ENCODE measurements at places on chromosomes 11 and 22.

- no peak for DNase-seq
These were observed 8.6 kb downstream of the TTLL1 start for GRCh38 chr22:43080616-43081015.

DNA sequence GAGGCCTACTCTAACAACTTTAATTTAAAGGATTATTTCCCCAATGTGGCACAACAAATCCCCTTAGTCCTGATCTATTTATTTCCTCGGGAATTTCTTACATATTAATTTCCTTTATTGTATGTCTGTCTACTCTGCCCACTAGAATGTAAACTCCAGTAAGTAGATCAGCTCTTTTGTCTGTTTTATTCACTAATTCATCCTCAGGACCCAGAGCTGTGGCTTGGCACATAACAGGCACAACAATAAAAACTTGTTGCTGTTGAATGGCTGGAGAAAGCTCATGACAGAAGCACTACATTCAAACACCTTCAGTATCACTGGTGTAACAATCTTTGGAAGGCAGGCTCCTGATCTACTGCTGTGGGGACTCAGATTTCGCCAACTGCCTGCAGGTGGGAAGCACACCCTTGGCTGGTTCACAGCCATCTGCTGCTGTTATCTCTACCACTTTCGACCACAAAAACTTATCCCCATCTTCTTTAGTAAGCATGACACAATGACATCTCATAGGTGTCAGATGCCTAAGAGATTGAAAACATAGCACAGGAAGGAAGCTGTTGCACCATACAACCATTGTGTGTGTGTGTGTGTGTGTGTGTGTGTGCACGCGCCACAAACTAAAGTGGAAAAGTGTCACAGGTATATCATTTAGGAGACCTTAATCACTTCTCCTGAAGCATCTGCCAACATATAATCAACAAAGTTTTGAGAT, 11.9 kb downstream of the HIRA start:
- DNase-seq = no peak

DNA sequence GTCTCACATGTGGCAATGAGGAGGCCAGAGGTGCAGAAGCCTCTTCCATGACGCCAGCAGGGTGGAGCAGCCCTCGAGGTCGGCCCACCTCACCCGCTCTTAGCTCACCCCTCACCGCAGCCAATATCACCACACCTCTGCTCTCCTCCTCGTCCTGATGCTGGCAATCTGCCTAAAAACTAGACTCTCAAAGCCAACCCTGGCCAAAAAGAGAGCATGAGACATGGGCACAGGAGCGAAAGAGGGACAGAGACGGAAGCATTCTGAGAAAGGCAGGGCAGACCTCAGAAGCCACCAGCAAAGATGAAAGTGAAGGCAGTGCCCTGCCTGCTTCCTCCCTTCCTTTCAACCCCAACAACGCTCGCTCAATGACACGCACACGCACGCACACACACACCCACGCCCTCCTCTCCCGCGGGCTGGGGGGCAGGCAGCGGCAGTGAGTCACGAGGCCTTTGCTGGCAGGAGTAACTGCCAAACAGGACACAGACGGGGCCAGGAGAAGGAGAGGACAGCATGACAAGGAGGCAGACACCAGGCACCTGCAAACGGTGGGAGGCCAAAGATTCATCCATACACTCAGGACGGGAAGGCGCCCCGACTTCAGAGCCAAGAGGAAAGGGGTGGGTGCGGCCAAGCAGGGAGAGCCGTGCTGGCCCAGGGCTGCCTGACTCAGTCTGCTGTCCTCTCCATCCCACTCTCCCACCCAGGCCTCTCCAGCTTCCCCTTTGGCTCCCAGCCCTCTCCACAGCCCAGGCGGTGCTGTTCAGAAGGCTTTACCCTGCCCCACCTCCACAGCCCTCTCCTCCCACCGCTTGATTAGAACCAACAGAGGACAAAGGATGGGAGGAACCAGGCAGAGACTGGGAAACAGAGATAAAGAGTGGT, 11.4 kb downstream of the IGSF9B start:
- no peak for DNase-seq

GRCh38 chr11:67024410-67024809, 1.5 kb downstream of the SYT12 start:
- no peak for DNase-seq

GRCh38 chr11:77687088-77687487, 49.5 kb upstream of the CLNS1A start:
- no peak for DNase-seq

GRCh38 chr22:34416022-34416860, 496.0 kb upstream of the LARGE1 start:
- DNase-seq = no peak

- no peak for DNase-seq
These were observed 21.7 kb upstream of the NRGN start for GRCh38 chr11:124717786-124718651.

- no peak for DNase-seq
These were observed 4.2 kb downstream of the SGSM1 start for GRCh38 chr22:24810043-24810749.

GRCh38 chr11:119100994-119101758, 477 bp downstream of the DPAGT1 start:
- no peak for DNase-seq

GRCh38 chr22:49971232-49972162, 10.9 kb downstream of the PIM3 start:
- no peak for DNase-seq

DNA sequence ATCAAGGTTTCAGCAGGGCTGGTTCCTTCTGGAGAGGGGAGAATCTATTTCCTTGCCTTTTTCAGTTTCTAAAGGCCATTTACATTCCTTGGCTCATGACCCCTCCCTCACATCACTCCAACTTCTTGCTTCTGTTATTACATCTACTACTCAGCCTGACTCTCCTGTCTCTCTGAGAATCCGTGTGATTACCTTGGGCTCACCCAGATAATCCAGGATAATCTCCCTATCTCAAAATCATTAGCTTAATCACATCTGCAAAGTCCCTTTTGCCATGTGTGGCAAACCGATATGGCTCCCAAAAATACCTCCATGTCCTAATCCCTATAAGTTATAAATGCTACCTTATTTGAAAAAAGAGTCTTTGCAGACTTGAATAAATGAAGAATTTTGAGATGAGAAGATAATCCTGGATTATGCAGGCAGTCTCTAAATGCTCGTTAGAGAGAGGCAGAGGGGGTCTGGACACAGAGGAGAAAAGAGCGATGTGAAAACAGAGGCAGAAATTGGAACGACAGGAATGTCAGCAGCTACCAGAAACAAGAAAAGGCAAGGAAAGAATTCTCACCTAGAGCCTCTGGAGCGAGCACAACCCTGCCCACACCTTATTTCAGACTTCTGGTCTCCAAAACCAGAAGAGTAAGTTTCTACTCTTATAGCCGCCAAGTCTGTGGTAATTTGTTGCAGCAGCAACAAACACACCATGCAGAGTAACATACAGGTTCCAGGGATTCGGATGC, 23.6 kb upstream of the ARHGAP32 start:
- DNase-seq = no peak

DNA sequence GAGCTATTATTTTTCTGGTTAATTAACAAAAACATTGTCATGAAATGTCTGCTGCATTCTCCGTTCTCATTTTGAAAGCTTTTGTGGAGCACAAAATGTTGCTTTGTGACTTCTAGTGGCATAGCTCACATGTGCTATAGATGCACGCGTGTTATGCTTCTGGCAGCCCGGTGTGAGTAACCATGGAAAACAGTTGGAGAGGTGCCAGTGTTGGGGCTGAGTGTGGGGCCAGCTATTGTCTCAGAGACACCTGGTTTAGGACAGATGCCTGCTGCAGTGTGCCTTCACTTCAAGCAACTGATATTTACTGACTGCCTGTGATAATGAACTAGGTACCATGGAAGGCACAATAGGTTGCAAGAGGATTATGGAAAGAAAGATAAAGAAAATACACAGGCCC, 760.6 kb downstream of the NTM start:
- no peak for DNase-seq

DNA sequence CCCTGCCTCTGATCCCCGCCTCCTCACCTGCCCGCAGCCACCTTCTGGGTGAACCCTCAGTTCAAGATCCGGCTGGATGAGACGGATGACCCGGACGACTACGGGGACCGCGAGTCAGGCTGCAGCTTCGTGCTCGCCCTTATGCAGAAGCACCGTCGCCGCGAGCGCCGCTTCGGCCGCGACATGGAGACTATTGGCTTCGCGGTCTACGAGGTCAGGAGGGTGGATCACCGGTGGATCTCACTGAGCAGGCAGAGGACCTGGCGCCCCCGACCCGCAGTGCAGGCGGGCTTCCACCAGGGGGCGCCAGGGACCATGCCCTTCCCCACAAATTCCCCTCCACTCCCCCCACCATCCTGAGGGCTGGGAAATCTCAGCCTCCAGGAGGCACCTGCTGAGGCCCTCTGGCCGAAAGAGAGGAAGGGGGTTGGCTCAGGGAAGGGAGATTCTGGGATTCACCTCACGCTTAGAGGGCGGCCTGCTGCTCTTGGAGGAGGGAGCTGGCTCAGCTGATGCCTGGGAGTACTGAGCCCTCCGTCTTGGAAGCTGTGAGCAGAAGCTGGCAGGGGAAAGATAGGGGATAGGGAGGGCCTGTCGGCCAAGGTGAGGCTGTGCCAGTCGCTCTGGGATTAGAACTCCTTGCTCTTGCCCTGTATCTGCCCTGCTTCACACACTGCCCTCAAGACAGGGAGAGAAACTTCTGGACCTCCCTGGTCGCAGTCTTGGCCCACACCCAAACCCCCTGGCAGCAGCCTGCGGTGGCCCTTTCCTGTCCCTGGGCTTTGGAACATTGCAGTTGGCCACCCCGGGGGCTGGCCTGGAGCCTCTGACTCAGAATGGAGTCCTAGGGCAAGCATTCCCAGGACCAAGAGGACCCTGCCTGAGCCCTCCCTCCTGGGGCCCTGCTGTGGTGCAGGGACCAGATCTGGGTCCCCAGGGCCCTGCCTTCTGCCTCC, 23.2 kb downstream of the CAPN1 start:
- peak; percentile 58 for DNase-seq

DNA sequence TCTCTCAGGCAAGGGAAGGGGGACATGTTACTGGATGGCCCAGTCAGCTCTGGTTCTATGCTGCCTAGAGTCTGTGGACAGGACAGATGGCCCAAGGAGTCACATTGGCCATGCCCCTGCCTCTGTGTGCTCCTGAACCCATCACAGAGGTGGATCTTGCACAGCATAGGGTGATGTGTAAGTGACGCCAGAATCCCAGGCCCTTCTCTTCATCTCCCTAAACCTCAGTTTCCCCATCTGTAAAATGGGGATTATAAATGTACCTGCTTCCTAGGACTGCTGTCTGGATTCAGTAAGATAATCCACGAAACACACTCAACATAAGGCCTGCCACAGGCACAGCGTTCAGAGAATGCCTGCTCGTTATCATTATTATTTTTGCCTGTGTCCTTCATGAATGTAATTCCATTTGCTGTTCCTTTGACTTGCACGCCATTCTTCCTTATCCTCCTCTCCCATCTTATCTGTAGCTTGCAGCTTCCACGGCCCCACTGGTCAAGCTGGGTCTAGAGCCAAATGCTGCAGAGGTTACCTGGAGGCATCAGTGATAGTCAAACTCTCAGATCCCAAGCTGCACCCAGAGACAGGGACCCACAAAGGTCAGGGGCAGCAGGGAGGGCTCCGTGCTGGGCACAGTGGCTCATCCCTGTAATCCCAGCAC, 207.0 kb downstream of the MN1 start:
- DNase-seq = no peak

GRCh38 chr11:120344302-120345004, 8.2 kb downstream of the ARHGEF12 start:
- DNase-seq = no peak

DNA sequence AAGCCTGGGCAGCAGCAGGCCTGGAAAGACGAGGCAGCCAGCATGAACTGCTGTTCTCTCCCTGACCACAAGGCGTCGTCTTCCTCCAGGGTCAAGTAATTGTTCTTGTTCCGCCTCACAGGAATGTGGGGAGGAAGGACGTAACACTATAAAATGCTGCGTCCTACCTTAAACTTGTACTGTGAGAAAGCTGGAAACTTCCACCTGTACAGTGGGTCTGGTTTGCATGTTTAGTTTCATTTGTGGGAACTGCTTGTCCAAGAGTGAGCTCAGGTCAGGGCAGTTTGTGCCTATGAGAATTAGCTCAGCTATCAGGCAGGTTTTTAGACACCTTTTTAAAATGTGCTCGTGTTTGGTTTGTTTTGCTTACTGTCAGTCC, 55.2 kb downstream of the PANX1 start:
- peak; percentile 34 for DNase-seq

- DNase-seq = no peak
These were observed 175.5 kb upstream of the NCAM1 start for GRCh38 chr11:112785719-112786118.

GRCh38 chr11:74579577-74580270, 12.7 kb upstream of the POLD3 start:
- no peak for DNase-seq

- DNase-seq = peak; percentile 62
These were observed 26.5 kb downstream of the RPL27A start for GRCh38 chr11:8709002-8709672.

DNA sequence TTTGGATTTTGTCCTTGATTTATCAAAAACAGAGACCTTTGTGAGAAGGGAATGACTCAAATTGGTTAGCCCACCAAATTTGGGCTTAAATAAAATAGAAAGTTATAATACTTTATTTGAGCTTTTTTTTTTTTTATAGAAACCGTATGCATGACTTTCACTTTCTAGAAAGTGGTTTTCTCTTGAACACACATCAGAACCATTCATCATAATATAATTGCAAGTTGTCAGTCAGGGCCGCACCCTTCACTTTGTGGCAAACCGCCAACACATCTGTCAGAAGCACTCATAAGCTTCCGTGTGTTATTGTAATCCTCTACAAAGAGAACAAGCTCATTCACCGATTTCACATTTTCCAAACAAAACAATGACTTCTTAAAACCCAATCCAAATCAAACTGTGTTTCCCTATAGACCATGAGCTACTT, 76.1 kb downstream of the SOX6 start:
- DNase-seq = no peak

DNA sequence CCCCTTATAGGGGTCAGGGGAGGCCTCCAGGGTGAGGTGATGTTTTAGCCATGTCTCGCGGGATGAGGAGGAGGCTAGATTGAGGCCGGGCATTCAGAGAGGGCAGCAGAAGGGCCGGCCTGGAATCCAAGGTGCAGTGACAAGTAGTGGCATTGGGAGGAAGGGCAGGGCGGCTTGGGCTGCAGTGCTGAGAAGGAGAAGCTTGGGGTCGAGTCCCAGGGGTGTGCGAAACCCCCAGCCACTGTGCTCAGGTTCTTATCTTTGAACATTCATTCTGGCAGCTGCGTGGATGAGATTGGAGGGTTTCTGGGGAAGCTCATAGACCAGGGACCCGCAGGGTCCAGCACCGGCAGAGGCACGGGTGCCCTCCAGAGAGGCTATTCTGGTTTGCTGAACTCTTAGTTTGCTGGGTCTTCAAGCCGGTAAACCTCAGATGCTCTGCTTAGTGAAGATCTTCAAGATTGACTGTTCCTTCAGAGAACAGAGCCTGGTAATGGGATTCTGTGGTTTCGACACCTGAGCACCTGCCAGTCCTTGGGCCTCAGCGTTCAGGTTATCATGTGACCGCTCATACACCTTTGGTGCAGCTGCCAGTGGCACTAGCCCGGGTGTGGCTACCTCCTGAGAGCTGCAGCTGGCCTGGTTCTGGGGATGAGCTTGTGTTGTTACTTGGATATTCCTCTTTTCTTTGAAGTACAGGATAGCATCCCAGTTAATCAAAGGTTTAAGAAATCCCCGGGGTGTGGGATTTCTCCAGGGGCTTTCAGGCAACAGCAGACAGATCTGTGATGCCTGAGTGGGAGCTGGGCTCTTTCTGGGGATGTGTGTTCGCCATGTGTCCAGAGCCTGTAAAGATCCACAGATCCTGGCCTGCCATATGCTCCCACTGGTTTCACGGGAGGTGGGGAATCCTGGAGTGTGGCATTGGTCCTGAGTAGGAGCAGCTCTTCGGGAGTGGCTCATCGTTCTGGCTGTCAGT, 152.8 kb downstream of the TBC1D22A start:
- no peak for DNase-seq

- DNase-seq = no peak
These were observed 66.5 kb downstream of the CCDC34 start for GRCh38 chr11:27296497-27296896.

Measured in mesothelial cell of epicardium (in vitro differentiated cells).